Activated T-cell treated with anti-CD3 and anti-CD28 coated beads for 48 hours (primary cell): ENCODE measurements at places on chromosomes 1 and 21.

DNA sequence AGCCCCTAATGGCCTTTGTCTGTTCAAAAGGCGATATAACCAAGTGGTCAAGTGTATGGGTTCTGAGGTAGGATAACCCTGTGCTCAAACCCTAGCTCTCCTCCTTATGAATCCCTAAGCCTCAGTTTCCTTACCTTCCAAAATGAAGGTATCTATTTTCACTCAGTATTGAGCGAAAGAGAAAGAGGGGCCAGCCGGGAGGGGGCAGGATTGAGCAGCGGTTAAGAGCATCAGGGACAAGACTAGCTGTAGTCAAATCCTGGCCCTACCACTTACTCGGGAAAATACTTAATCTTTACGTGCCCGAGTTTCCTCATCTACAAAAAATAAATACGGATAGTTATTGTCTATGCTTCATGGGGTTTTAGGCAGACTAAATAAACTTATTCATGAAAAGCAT is 25.7 kb downstream of the LY9 start:
- DNase-seq: no peak

GRCh38 chr1:21925334-21925940 is 11.7 kb downstream of the HSPG2 start:
- no peak for DNase-seq

DNA sequence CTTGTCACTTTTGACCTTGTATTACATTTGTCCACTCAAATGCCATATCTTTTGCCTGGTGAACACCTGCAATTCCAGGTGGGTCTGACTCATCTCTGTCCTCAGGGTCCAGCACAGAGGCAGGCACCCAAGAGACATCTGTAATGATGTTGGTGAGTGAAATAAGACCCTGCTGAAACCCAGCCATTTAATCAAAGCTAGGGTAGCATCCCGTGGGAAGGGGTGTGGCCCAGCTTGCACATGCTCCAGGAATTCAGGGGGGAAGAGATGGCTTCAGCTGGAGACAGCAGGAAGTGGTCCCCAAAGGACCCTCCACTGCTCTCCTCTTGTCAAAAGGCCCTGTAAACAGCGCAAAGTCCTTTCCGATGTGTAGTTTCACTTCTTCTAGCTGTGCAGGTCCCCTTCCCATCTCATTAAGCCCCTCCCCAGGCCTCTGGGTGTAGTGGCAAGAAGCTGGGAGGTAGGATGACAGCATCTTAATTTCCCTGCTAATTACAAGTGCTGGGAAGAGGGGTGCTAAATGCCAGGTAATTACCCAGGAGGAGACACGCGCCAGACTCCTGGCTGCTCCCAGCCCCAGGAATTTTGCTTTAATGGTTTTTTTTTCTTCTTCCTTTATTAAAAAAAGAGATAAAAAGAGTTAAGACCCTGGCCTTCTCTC is 54.4 kb upstream of the TRABD2B start:
- DNase-seq: no peak

DNA sequence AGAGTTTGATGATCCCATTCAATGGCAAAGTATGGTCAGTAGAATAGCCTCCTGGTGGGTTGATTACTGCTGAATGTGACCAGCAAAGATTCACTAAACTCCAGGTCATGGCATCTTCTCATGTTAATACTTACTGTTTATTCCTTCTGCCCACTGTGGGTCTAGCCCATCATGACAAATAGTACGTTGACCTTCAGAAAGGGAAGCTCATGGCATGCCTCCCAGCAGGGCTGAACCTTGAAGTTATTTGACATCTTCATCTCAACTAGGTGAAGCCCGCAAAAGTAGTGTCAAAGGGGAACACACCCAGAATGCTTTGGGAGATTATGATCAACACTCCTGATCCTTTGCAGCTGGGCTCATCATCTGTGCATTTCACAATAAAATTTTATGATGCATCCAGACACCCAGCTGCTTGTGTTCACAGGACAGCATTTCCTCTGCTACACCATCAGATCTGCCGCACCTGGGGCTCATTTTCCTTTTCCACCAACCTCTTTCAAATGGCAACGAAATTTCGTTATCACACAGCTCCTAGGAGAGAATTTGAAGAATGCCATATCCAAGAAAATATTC is 49.6 kb downstream of the HLX start:
- no peak for DNase-seq

GRCh38 chr21:31659286-31659535 is 282 bp upstream of the SOD1 start:
- DNase-seq: no peak

DNA sequence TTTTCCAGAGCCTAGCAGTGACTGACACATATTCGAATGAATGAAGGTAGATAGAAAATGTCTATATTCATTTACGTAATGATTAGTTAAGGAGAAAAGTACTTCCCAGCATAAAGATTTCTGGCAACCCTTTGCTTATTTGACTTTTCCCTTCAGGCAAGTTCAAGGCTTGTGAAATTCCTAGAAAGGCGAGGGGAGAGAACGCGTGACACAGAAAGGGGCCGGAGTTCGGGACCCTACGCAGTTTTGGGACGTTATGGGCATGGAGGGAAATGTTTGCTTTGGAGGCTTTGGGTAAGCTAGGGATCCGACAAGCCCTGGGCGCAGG is 472 bp upstream of the USP25 start:
- no peak for DNase-seq
